ENCODE measurements at places on chromosomes 11 and 22.
A peak's percentile ranks its signal among the peaks of the same experiment; 100 is the strongest.

DNA sequence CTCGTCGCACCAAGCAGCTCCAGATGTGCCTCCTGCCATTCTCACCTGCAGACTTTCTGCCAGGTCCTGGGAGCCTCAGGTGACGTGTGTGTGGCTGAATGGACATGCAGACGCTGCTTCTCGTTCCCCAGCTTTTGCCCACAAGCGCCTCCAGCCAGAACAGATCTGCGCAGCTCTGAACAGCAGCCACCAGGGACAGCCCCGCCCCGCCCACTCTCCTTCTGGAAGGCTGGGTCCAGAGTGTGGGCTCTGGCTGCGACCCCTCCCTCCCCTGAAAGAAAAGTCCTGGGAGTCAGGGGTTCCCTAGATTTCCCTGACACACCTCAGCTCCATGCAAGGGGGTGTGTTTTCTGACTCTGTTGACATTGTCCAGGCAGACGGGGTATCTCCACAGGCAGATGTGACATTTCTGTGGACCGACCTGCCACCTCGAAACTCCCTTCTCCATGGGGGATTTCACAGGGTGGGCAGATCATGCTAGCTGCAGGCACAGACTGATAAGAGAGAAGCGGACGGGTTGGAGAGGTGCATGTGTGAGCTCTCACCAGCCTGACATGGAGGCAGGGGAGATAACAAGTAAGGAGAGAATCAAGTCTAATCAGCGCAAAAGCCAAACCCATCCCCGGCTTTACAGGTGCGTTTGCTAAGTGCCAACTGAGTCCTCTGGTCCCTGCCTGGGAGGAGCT, 19.8 kb downstream of the SLCO2B1 start:
- DNase-seq, result no peak

- no peak for DNase-seq
These were observed 54.4 kb upstream of the GRK2 start for GRCh38 chr11:67211656-67212436.

- no peak for DNase-seq
These were observed 44.6 kb upstream of the WNT7B start for GRCh38 chr22:46021577-46021976.

GRCh38 chr11:111494040-111494439, 18.1 kb downstream of the BTG4 start:
- no peak for DNase-seq

DNA sequence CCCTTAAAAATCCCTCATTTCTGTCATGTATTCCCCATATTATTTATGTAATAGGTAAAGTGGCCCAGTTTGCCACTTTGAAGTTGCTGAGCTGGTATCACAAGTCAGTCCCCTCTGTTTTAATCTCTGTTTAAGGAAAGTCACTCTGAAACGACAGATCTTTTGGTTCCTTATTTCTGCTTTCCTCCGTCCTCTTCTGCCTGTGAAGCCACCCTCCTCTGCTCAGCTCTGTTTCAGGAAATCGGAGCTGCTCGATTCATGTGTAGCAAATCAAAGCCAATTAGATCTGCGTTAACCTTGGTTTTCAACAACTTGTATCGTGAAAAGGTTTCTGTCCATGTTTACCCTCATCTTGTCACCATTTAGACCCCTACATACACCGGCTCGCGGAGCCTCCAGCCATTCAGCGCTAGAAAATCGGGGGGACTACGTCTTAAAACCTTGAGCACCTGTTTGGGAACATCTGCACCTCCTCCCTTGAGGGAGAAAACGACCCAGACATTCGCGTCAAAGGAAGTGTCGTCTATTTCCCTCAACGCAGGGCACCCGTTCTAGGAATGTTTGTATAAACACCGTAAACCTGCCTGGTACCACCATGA, 576 bp upstream of the SC5D start:
- DNase-seq, result peak; percentile 41

- no peak for DNase-seq
These were observed 43.0 kb upstream of the WT1 start for GRCh38 chr11:32478277-32478731.

DNA sequence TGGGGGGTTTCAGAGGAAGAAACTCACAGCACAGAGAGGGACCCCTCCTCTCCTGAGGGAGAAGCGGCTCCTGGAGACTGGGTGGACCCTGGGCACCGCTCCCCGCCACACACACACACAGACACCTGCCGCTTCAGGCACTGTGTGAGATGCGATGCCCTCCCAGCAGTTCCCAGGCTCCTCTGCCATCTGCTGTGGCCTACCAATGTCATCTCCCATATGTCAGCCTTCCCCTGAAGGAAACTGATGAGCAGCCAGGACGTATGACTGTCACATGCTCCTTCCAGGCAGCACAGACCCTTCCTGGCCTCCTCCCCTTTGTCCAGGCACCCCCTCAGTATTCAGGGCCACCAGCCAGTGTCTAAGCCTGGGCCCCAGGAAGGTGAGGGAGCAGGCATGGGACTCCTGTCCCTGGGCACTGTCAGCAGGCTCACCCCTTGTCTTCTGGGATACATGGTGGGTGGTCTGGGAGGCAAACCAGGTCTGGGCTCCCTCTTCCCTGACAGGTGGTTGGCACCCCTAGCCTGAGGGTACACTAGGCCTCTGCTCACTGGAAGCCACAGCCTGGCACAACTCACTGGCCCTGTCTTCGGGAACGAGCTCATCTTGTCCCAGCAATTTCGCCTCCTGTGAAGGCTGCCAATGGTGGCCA, 11.8 kb upstream of the BCR start:
- DNase-seq, result no peak

- DNase-seq, result no peak
These were observed 35.4 kb upstream of the CRTAM start for GRCh38 chr11:122802876-122803275.

GRCh38 chr22:28963362-28963761, 80.0 kb downstream of the ZNRF3 start:
- DNase-seq, result no peak

- DNase-seq, result no peak
These were observed 58.9 kb downstream of the FBXO7 start for GRCh38 chr22:32533265-32534111.

DNA sequence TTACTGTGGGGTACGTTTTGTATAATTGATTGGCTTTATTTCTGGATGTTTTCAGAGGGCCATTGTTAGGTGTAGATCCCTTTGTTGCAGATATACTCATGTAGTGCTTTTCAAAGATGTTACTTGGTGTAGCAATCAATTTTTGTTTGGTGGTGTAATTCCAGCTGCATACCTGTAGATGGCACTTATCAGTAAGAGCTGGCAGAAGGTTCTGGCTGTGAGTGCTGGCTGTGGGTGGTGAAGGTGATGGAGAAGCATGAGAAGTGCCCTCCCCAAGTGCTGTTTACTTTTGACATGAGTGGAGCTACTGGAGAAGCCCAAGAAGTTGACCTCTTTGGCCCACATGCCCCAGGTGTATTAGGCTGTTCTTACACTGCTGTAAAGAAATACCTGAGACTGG, 1074.9 kb downstream of the FAM181B start:
- DNase-seq, result no peak

- no peak for DNase-seq
These were observed 304.8 kb upstream of the ISX start for GRCh38 chr22:34761111-34761510.

DNA sequence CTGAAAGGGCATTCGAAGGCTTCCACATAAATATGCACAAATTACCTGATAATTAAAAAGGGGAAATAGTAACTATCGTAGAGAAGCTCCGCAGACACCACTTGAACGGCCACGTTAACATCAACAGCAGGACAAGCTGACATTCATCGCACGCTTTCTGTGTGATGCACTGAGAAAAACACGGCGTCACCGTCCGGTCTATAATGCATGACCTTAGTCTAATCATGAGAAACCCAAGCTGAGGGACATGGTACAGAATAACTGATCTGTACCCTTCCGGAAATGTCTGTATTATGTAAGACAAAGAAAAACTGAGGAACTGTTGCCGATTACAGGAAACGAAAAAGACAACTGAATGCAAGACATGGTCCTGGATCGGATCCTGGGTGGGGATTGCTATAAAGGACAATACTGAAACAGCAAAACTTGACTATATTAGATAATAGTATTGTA, 678 bp upstream of the RANGAP1 start:
- DNase-seq, result no peak

GRCh38 chr11:83115551-83115950, 41.4 kb upstream of the PCF11 start:
- no peak for DNase-seq

DNA sequence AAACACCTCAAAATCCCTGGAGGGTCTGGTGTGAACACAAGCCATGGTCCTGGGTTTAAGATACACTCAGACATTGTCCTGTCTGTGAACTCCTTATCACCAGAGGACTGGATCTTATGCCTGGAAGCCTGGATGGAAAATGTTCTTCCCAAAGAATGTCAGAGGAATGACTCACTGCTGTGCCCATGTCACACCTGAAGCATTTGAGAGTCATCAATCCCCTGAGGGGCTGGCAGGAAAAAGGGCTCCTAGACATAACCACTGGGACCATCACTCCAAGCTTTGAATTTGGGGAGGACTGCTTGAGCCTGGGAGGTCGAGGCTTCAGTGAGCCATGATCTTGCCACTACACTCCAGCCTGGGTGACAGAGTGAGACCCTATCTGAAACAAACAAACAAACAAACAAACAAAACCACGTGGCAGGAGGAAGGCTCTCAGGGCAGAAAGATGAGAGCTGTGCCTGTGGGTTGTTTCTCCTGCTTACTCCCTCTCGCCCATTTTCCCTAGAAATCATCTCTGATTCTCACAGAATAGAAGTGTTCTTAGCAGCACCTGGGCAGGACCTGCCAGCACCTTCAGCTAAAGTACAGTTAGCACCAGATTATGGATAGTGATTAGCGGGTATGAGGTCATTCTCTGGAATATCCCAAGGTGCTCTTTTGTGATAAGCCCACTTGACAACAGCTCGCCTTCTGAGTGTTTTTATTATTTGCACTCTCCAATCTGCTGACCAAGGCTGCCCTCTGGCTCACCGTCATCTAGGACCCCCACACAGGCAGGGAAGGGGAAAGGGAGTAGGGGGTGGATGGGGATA, 11.9 kb upstream of the PRG2 start:
- no peak for DNase-seq

DNA sequence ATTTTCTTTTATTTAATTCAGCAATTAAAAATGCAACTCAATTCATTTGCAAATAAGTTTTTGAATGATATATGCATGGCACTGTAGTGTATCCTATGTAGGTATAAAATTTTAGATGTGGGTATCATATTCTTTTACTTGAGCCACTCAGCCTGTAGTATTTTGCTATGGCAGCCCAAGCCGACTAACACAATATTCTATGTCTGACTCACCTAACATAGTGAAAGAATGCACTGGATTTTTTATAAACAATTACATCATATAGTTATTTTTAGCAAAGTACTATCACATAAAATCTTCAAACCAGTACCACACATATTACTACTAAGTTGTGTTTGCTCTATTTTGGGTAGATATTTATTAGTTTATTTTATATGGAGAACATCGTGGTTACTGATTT, 21.9 kb upstream of the GRIA4 start:
- no peak for DNase-seq

DNA sequence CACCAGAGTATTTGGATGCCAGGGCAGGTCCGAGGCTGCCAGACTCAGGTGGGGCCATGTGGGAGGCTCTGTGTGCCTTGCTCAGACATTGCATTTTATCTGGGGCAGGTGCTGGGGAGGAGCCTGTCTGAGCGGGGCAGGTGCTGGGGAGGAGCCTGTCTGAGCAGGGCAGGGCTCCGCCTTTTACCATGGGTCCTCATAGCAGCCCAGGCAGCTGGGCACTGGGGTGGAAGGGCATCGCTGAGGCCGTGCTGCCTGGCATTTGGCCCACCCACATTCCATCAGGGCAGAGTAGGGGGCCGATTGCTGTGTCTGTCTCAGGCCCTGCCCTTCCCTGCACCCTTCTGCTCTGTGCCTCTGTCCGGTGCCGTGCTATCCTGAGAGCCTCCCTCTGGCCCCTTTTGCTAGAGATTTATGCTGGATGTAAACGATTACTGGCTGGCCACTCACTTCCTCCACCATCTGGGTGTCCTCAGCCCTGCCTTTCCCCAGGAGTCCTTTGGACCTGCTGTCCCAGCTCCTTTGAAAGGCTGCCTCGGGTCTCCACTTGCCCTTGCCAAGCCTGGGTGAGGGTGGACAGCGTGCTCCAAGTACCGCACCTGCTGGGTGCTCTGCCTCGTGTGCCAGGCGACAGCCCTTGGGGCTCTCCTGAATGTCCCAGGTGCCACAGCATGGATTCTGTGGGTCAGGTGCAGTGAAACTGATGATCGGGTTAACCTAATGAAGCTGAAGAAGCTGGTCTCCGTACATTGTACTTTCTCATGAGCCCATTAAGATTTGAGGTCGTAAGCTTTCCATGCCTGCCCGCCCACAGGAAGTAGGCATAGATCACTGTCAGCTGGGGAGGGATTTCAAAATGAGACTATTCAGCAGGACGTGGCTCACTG, 281.6 kb downstream of the TBC1D22A start:
- DNase-seq, result no peak
